ENCODE measurements at places on chromosomes 13 and 19.

DNA sequence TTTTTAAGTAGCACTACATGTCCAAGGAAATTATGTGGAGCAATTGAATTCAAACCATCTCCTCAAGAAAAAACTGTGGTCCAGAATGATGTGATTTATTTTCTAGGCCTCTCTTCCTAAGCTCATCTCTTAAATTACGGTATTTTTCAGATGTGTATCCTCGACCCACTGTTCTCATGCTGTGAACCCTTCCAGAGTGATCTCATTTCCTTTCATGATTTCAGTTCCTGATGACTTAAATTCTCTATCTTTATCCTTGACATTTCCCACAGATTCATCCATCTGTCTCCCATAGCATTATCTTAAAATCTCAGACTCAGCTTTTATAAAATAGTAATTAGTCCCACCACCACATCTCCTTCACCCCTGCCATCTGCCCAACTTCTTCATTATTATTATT, 117.6 kb upstream of the SPRY2 start:
- DNase-seq: no peak

- DNase-seq: no peak
These were observed 417.1 kb downstream of the LMO7 start for GRCh38 chr13:76053181-76053580.

GRCh38 chr13:24129914-24130774, 30.4 kb upstream of the SPATA13 start:
- DNase-seq: no peak

DNA sequence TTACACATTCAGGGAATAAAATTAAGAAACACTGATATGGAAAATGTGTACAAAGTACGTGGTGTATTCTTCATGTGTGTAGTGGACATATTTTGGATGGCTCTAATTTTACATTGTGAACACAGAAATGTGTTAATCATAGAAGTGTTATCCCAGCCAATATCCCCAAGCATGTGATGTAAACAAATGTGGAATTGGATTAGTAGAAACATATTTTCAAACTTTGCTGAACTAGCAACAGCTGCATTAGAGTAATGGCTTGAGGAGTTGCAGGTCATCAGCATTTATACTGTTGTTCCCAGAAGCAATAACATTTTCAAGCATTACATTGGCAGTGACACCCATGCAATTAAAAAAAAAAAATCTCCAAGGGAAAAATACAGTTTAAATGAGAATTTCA, 600.6 kb downstream of the SLITRK1 start:
- DNase-seq: no peak

- DNase-seq: no peak
These were observed 9.9 kb downstream of the SLC6A16 start for GRCh38 chr19:49315111-49315510.

GRCh38 chr13:47898080-47898479, 103.0 kb downstream of the SUCLA2 start:
- DNase-seq: no peak

DNA sequence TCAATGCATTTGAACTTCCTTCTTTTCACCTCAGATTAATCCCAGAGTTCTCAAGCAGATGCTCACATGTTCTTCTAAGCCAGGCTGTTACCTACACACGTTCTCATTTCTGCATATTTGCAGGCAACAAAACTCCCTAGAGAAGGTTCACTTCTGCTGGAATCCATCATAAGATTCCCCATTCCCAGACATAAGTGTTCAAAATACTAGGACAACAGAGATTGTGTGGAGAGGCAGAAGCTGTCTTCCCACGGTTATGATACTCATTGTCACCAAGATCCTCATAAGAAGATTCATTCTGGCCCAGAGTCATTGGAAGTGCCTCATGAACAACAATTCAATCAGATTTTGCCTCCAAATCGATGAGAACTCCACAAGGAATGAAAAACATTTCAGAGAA, 931.6 kb upstream of the MIR17HG start:
- DNase-seq: no peak

All from stimulated activated CD8-positive, alpha-beta memory T cell treated with anti-CD3 and anti-CD28 coated beads, Interleukin-7, amount 100 ng/mL, for 4 hours (primary cell).